NCI-H187 treated with DMSO at 0.1 percent for 48 hours (cell line): ENCODE measurements at places on chromosomes 11 and 22.

DNA sequence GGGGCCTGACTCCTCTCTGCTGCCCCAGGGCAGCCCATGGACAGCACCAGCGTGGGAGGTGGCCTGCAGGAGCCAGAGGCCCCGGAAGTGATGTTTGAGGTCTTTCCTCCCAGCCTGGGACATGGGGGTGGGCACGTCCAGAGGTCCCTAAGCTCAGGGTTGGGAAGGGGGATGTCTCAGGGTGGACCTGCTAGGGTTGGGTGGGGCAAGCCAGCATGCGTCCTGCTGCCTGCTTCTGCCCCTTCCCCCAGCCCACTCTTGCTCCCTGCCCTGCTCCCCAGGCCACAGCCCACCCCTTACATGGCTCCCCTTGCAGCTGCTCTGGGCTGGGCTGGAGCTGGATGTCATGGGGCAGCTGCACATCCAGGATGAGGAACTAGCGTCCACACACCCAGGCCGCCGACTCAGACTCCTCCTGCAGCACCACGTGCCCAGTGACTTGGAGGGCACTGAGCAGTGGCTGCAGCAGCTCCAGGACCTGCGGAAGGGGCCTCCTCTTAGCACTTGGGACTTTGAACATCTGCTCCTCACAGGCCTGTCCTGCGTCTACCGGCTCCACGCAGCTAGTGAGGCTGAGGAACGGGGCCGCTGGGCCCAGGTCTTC is 1.3 kb downstream of the FAM180B start:
- DNase-seq: no peak

- DNase-seq: no peak
Observed at GRCh38 chr11:59413646-59414045, 12.6 kb downstream of the OR5A2 start.

DNA sequence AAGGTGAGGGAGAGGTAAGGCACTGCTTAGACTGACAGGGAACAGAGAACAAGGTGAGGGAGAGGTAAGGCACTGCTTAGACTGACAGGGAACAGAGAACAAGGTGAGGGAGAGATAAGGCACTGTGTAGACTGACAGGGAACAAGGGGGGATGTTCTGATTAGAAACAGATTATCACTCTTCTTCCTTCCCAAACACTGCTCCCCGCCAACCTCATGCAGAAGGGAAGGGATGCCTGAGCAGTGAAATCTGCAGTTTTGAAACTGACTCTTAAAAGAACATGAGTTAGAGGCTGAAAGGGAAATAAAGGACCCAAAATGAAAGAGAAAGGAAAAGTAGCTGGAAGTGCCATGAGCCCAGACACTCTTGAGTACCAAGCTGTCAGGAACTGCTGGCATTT is 29.8 kb downstream of the NEFH start:
- DNase-seq: no peak

DNA sequence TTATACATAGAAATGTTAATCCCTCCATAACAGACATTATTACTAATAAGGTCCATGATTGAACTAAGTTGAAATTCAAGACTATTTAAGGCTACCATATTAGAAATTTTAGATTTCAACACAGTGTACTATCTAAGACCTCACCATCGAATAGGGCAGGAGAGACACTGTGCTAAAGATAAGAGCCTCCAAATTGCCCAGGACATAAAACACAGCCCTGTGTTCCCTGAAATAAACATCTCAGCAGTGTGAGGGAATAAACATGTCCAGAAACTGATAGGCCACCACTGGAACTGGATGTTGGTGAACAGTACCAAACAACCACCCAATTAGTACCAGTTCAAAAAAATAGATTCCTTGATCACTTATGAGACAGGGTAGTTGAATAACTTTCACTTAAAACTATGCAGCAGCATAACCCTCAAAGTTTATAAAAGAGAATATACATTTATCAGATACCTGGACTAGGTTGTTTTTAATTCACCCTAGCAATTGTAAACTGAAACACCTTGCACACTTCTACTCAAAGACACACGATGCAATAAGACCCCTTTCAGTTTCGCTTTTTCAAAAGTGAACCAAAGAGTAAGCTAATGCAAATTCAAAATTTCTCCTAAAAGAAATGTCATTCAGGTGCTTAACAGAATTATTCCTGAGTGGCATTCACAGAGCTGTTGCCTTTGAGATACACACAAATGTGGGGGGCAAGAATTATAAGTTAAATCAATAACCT is 34.3 kb downstream of the USP28 start:
- no peak for DNase-seq

DNA sequence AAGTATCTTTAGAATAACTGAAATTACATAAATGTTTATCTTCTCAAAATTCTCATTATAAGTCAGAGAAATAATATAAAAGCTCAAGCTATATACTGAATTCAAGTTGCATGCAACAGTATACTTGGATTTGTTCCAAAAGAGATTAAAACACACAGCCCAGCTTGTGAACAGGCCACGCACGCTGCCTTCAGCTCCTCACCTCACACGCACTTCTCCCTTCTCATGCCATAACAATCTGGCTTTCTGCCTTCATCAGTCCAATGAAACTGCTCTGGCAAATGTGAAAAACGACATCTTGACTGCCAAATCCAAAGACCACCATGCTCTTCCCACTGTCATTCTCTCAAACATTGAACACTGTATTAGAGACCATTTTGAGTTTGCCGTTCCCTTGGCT is 22.1 kb downstream of the ATP6V1E1 start:
- no peak for DNase-seq

DNA sequence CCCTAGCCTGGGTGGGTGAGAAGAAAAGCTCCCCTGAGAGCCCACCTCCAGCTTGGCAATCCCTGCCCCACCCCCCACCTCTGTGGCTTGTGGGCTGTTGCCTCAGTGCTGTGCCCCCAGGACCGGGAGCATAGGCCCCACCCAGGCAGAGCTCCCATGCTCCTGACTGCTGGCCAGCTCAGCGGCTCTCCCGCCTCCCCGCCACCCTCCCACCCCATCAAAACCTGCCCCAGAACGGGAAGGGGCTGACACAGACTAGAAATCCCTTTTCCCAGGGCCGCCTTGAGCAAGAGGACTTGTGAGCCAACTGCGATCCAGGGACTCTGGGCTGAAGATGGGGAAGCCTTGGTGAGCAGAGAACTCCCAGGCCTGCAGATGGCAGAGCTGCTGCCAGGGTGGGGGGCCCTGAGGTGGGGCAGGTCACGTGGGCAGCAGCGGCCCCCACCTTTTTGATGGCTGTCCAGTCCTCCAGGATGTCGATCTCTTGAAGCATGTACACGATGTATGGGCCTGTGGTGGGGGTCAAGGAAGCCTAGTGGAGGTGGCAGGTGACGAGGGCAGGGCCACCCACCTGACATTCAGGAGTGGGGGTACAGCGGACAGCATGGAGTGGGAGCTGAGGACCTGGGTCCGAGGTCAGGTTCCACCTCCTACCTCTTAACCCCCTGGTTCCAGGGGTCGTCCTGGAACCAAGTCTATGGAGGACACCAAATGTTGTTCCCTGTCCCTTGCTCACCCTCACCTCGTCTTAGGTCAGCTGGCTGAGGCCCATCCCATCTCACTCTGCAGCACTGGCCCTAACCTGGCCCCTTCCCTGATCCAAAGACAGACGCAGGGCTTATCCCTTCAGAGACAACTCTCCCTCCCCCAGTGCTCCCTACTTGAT is 2.3 kb upstream of the RIN1 start:
- no peak for DNase-seq

DNA sequence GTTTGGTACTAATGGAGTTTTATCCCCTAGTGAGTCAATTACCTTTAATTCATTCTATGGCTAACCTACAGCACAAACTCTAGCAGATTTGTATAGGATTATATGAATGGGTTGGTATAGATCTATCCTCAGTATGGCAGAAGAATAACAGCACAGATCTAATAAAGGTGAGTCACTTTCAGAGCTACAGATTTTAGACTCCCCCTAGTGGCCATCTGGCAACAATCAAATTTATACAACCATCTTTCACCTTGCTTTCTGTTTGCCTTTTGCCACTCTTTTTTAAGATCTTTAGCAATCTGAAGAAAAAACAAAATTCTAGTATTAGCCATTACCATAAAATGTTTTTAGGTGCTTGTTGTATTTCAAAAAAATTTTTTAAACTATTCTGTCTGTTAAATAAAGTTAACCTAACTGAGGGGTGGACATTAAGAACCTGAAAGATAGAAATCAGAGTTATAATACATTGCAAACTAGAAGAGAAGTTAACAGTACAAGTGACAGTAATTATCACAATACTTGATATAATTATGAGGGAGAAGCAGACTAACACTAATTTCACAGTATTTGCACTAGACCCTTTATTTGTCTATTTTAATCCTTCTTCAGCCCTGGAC is 25.8 kb downstream of the DDIAS start:
- DNase-seq: peak; percentile 19

DNA sequence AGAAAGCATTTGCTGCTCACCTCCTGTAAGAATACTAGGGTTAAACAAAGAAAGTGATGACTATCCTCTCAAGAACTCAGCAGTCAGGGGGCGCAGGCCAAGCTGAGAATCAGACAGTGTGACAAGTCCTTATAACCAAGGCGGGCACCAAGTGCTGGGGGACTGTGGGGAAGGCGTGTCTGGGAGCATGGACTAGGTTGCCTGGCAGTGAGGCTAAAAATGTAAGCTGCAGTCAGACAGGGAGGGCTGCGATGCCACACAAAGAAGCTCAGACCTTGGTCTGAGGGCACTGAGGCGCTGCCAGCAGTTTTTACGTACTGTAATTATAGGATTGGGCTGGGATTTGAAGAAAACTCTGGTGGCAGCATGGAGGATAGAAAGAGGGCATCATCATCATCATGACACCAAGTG is 73.7 kb downstream of the FLI1 start:
- DNase-seq: no peak

DNA sequence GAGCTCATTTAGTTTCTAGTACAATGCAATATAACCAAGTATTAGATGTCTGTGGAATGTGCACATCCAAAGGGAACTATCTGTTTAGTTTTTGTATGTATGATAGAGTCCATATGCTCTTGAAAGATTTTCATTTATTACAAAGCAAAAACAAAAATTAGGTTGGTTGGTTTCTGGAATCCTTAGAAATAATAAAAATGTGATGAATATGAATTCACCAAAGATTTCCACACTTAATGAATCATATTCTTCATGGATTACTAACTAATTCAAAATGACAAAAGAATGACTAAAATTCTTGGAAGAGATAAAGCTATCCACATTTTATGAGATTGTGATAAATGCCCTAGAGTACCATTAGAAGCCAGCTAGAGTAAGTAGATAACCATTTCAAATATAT is 261.1 kb downstream of the SBF2 start:
- no peak for DNase-seq

DNA sequence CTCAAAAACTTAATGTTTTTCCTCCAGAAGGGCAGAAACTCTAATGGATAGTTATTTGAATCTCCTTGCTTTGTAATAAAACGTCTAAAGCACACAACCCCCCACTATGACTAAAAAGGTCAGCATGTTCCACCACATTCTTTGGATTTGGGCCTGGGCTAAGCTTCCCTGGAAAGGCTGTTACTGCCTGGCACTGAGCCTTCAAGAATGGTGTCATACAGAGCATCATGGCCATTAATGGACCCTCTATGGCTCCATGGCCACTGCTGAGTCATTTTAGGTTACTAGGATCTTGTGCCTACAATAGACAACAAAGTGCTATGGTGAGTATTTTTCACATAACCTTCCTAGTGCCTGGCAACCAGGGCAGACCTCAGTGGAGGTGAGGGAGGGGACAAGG is 242.6 kb upstream of the FAT3 start:
- no peak for DNase-seq
